ENCODE measurements at places on chromosomes 7 and 10.

DNA sequence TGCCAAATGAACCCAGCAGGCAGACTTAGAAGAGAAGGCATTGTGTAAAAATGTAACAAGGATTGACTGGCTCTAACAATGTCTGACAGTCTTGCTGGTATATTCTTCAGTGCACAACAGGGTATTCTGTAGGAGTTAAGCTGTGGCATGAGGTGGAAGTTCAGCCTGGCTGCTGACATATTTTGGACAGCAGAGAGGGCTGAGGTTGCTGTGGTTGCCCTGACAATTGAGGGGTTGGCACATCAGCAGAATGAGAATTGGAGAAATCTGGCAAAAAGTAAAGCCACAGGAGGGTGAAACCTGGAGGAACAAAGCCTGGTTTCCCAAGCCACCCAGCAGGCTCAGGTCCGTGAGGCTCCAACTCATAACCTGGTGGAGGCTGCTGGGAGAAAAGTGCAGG lies 220.2 kb downstream of the JAZF1 start:
- DNase-seq = no peak

- DNase-seq = no peak
These were observed 6.5 kb downstream of the TSPAN15 start for GRCh38 chr10:69457771-69458237.

DNA sequence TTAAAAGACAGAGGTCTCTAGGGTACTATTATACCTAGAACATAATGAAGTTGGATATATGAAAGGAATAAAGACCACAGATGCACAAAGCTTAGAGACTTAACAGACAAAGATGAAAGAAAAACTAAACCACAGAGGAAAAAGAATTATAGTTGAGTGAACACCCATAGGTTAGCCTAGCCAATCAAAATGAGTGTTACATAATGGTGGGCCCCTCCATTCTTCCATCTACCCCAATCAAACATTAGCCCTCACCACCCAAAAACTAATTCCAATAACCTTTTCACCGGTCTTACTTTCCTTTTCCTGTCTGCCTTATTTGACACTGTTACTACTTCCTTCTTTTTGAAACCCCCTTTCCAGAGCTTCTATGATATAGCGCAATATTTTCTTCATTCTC lies 130.1 kb downstream of the ELMO1 start:
- peak; percentile 12 for DNase-seq

DNA sequence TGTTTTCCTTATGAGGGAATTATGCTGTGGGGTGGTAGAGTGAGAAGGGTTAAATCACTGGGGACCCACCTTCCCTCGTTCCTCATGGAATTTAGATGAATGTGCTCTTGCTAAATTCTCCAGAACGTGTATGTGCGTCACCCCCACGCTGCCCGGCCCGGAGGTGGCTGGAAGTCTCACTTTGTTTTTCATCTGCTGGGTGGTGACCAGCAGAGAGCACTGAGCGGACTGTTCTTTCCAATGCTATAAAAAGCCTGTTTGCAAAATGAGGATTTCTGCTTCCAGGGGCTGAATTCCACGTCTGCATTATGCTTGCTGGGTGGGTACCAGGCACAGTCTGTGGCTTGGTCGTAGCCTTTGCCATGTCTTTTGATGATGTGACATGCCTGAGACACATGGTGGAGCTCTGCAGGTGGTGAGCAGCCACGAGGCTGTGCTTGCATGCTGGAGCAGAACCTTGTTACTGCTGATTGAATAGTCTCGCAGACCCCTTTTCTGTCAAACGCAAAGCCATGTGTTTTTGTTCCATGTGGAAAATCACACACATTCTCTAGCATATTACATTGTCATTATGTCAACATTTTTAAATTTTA lies 31.9 kb upstream of the INSYN2A start:
- DNase-seq = no peak

DNA sequence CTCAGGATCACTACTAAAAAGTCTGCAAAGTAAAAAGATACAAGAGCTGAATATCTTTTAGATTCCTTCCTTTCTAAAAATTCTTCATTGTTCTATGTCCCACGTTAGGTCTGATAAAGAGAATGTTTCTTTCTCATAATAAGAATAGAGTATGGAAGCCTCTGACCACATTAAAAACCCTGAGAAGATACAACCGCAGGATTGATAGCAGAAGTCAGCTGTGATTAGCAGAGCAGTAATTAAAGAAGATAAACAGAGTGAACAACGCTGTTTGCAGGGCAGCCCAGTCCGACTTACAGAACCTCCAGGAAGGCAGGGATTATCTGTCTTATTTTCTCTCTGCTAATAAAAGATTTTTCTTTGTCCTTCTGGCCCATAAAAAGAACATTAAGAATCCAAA lies 31.4 kb upstream of the PITRM1 start:
- DNase-seq = no peak

- peak; percentile 72 for DNase-seq
These were observed 163.0 kb upstream of the KLF14 start for GRCh38 chr7:130896898-130897514.

DNA sequence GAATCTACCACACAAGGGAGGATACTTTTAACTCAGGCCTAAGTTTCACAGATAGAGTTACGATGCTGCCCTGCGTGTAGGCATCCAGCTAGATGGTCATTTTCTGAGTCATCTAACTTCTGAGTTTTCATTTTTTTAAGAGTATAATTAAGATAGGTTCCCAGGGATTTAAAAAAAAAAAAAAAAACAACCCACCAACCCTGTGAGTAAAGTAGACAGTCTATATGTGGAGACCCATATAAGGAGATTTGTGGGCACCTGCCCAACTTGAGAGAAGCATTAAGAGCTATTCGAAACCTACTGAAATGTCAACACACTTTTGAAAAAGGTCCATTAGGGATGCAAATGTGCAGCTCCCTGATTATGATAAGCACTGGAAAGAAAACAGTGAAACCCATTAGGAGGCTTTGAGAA lies 257.3 kb downstream of the TRIL start:
- DNase-seq = no peak

DNA sequence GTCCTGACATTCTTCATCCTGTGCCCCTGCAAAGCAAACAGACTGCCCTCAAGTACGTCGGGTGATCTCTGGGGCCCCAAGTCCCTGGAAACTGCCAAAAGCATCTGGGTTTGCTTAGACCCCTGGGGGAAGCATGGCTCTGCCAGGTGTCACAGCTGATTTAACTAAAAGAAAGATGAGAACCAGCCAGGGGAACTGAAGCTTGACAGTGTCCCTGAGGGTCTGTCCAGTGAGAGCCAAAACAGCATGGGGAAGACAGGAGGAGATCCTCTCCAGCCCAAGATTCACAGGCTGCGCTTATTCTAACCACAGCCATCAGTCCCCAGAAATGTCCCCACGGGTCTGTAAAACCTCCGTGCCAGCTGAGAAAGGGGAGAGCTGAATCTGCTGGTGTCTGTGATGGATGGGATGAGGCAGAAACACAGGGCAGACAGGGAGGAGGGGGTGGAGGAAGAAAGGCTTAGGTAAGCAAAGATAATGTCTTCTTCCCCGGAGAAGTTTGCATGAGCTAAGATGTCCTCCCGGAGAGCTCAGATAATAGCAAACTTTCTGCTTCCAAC lies 21.3 kb downstream of the CCDC3 start:
- DNase-seq = no peak

GRCh38 chr10:47339186-47339735 lies 8.9 kb upstream of the RBP3 start:
- no peak for DNase-seq

DNA sequence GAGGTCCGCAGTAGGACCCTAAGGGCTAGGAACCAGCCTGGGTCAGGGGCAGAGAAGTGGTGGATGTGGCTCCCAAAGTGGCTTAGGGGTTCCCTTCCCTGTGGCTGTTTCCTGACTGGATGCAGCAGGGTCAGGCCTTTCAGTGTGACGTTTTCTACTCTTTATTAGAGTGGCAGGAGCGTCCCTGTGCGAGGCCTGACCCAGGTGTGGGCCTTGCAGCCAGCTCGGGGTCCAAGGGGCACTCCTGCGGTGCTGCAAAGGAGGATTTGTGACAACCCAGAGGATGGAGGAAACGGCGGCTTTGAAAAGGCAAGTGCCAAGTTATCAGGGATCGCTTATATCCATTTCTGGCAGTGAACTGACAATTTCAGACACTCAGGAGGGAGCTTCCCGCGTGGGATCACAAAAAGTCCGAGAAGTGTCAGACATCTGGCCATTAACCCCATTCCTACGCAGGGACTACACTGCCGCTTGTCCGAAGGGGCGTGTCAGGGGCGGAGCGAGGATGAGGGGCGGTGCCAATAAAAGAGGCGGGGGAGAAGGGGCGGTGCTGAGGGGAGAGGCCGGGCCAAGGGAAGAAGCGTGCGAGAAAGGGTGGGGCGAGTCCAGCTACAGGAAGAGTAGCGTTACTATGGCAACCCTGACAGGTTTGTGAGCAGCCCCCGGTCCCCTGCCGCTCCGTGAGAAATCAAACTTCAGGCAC lies 98.8 kb upstream of the ZNF722 start:
- peak; percentile 84 for DNase-seq

DNA sequence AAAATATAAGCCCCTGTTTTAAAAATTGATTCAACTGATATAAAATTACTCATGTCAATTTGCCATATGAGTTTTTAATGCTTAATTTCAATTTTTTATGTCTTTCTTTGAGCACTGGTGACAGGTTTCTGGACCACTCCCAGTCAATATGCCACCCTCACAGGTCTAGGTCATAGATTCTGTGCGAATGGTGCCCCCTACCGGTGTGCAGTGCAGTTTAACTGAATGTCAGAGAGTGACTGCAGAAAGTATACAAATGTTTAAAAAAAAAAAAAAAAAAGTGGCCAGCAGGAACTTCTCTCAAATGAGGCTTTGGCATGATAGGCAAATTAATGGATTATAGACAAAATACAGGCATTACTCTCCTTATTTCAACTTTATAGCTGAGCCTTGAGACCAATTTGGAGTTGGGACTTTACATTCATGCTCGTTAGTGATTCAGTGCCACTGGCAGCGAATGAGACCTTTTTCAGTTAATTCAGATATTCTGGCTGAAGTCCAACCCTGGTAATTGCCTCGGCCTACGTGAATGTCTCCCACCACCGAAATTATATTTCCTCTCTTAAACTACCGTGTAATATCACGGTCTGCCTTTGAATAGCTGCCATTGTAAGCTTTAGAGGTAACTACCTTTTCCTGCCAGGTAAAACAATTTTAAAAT lies 427.6 kb downstream of the PHTF2 start:
- DNase-seq = no peak

DNA sequence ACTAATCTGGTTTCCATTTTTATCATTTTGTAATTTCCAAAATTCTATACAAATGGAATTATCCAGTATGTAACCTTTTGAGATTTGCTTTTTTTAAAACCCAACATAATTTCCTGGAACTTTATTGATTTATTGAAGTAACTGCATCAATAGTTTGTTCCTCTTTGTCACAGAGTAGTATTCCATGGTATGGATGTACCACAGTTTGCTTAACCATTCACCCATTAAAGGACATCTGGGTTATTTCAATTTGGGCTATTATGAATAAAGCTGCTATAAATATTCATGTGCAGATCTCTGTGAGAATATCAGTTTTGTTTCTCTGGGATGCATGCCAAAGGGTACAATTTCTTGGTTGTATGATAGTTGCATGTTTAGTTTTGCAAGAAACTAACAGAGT lies 2.9 kb downstream of the GPNMB start:
- DNase-seq = no peak

DNA sequence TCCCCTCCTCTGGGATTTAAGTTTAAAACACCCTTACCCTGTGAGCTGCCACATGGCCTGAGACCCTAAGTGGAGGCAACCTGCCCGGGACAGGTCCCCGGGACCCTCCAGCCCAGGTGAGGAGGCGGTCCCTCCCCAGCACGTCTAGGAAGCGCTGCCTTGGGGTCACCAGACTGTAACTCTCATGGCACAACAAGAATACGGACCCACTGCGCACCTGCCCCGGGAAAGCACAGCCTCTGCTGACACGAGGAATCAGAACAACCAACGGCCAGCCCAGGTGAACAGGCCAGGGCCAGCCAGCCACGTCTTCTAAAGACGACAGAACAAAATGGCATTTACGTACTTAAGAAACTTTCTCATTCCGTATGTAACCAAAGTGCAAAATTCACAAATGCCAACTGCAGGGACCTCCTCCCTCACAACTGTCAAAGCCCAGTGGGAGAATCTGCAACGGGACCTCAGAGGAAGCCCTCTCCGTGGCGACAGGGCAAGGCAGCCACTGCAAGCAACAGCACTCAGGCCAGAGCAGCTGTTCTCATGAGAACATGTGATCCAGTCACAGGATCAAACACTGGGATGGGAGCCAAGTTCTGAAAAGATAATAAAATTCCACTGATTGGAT lies 208.4 kb downstream of the DIP2C start:
- DNase-seq = no peak

GRCh38 chr7:90624225-90624911 lies 28.2 kb downstream of the CDK14 start:
- DNase-seq = no peak

- no peak for DNase-seq
These were observed 24.8 kb upstream of the DLD start for GRCh38 chr7:107865956-107866775.

DNA sequence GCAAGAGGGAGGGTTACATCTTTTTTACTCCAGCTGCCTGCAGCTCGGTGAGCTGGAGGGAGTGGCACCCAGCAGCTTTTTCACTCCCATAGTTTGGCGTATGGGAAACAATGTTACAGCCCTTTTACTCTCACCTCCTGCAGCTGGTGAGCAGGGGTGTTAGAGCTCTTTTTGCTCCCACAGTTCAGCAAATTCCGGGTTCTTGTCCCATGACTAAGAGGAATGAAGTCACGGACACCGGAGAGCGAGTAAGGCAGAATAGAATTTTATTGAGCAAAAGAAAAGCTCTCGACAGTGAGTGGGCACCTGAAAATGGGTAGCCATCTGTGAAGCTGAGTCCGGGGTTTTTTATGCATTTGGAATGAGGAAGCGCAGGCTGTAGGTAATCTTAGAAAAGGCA lies 446.6 kb downstream of the GFRA1 start:
- no peak for DNase-seq

- DNase-seq = no peak
These were observed 4.3 kb downstream of the LRRC20 start for GRCh38 chr10:70378122-70378521.

GRCh38 chr7:122225874-122226273 lies 78.7 kb downstream of the FEZF1 start:
- no peak for DNase-seq

- no peak for DNase-seq
These were observed 157.6 kb downstream of the FAM107B start for GRCh38 chr10:14616955-14617730.

- no peak for DNase-seq
These were observed 83.7 kb downstream of the CARD11 start for GRCh38 chr7:2959828-2960599.

- peak; percentile 65 for DNase-seq
These were observed at the start of gene SLC25A13 for GRCh38 chr7:96321658-96322372. SLC25A13 (minus strand) TSS chr7:96322098; CDS start chr7:96321956, 142 bp downstream.

DNA sequence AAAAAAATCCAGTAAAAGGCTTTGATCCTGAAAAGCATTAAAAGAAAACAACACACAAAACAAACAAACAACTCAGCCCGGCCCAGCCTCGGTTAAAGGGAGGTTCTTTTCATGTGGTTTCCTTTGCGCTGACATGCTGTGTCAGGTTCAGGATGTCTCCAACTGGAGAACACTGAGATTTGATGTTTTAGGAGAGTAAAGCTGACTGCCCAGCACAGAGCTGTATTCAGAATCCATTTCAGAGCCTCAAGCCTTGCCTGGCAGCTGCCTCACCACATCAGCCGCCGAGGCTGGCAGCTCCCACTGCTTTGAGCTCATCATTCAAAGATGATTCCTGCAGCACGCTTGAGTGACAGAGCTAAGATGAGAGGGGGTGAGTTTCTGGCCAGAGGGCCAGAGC lies 205.8 kb upstream of the LYZL1 start:
- DNase-seq = no peak

GRCh38 chr7:149191851-149192250 lies 3.5 kb upstream of the ZNF282 start:
- DNase-seq = no peak
